ENCODE measurements at places on chromosomes 13 and 19.
A peak's percentile ranks its signal among the peaks of the same experiment; 100 is the strongest.

DNA sequence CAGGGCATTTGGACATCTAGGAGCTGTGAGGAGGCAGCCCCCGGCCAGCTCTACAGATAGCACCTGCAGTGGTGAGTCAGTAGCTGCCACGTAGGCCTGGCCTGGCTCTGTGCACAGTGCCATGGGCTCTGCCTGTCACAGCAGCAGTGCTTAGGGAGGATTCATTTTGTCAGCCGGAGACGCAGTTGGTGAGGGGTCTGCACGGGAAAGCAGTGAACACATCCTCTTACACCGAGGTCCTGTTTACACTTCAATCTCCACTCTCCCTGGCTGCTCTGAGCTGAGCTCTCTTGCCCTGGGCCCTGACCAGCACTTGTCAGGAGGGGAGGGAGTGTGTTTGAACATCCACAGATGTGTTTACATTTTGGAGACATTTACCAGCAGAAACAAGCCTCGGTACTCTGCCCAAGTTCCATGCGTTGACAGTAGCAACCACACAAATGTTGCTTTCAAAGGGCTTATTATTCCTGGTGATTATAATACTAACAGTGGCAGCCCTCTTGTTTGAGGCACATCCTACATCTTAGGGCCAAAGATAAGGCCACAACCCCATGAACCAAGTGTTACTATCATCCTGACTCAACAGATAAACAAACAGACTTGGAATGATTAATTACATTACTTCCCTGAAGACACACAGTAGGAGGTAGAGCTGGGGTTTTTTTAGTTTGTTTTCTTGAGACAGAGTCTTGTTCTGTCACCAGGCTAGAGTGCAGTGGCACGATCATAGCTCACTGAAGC lies 148.9 kb downstream of the USP12 start:
- no peak for DNase-seq

GRCh38 chr19:15099017-15099582 lies 8.1 kb upstream of the SYDE1 start:
- DNase-seq: no peak

DNA sequence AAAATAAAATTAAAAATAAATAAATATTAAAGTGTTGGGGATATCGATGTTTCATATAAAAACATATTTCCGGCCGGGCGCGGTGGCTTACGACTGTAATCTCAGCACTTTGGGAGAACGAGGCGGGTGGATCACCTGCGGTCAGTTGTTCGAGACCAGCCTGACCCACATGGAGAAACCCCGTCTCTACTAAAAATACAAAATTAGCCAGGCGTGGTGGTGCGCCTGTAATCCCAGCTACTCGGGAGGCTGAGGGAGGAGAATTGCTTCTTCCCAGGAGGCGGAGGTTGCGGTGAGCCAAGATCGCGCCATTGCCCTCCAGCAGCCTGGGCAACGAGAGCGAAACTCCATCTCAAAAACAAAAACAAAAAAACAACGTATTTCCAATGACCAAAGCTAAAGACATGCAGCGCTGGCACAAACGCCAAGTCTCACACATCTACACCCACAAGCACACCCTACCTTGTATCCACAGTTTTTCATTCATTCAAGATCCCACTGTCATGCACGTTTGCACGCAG lies 907 bp downstream of the ZNF569 start:
- no peak for DNase-seq

GRCh38 chr19:19406878-19407632 lies 1.6 kb downstream of the GATAD2A start:
- DNase-seq: no peak

GRCh38 chr19:12796146-12797071 lies 5.1 kb downstream of the JUNB start:
- DNase-seq: no peak

DNA sequence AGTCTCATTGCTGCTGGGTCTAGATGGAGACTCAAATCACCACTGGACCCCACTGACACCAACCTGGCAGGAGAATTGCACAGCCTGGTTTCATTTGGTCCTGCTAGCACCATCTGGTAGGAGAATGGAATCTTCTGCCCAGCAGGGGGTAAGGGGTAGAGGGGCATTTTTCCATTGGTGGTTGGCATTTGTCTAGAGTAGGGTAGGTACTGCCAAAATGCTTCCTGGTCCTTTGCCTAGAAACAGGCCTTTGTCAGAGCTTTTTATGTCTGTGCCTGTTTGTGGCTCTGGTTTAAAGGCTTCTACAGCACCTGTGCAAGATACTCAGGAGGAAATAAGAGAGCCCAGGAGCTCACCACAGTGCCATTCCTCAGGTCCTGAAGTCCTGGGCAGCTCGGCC lies 121.3 kb downstream of the KCTD12 start:
- no peak for DNase-seq

DNA sequence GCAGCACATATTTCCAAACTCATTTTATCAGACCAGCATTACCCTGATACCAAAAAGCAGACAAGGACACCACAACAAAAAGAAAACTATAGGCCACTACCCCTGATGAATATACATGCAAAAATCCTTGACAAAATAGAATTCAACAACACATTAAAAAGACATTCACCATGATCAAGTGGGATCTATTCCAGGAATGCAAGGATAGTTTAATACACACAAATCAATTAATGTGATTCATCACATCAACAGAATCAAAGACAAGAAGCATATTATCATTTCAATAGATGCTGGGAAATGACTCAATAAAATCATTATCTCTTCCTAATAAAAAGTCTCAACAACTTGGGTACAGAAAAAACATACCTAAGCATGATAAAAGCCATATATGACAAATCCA lies 11.2 kb downstream of the ZNF347 start:
- DNase-seq: no peak

DNA sequence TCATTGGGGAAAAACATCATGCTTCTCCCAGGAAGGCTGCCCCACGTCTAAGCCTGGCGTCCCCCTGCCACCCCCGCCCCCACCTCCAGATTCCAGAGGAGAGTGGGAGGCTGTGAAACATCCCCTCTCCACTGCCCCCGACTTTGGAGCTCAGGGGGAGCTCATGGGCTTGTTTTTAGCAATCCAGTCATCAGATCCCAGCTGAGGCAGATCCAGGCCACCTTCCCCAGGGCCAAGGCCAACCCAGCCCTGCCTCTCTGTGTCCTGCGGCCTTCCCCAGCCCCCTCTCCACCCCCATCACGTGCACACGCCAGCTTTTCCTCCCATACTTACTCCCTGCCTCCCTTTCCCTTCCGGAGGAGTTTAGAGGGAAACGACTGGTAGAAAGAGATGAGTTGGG lies 38.8 kb downstream of the SHISA2 start:
- DNase-seq: no peak

DNA sequence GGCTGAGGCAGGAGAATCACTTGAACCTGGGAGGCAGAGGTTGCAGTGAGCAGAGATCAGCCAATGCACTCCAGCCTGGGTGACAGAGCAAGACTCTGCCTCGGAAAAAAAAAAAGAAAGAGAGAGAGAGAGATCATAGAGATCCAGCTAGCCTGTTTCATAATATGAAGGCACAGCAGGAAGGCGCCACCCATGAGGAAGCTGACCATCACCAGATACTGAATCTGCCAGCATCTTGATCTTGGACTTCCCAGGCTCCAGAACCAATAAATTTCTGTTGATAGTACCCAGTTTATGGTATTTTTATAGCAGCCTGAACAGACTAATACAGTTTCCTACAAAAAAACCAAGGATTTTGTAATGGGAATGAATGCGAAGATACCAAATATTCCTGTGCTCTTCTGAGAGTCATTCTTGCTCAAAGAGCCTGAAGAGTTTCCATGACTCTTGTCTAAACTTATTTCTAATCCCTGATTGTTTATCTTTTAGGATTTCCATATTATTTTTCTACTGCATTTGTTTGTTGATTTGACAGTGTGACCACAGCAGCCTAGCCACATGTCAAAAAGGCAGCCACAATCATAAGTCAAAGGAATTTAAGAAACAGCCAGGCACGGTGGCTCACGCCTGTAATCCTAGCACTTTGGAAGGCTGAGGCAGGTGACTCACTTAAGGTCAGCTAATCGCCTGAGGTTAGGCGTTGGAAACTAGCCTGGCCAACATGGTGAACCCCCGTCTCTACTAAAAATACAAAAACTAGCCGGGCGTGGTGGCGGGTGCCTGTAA lies 37.7 kb upstream of the PDCD5 start:
- no peak for DNase-seq

GRCh38 chr19:55092423-55093318 lies 17.0 kb downstream of the EPS8L1 start:
- no peak for DNase-seq

DNA sequence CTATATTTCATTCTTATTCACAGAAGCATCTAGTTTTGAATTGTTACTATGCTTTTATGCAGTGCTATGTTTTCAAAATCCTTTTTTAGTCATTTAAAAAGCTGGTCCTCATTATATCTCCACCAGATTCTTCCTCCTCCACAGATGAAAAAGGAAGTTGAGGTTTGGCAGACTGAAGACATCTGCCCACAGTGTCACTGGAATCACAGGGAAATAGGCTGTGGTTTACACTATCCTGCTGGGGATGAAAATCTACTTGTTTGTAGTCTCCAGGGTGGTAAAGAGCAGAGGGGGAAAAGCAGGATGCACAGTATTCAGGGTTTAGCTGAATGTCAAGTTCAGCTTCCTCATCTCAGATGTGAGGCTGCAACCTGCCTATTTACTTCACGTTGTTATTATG lies 351.2 kb downstream of the DNAJC15 start:
- DNase-seq: no peak

GRCh38 chr19:10112037-10112761 lies 706 bp downstream of the P2RY11 start:
- peak; percentile 61 for DNase-seq

GRCh38 chr13:51286135-51287002 lies 53.1 kb upstream of the SERPINE3 start:
- peak; percentile 57 for DNase-seq

- DNase-seq: no peak
Observed at GRCh38 chr19:19385896-19386869, 19.3 kb upstream of the GATAD2A start.

All from stimulated activated CD8-positive, alpha-beta memory T cell treated with anti-CD3 and anti-CD28 coated beads, Interleukin-4, amount 100 ng/mL, for 24 hours (primary cell).